ENCODE measurements at places on chromosomes 12 and 14. TPM values are rescaled to one million over a fixed set of nuclear protein-coding genes. Genes with fewer than 3 reads are reported as not detected.

DNA sequence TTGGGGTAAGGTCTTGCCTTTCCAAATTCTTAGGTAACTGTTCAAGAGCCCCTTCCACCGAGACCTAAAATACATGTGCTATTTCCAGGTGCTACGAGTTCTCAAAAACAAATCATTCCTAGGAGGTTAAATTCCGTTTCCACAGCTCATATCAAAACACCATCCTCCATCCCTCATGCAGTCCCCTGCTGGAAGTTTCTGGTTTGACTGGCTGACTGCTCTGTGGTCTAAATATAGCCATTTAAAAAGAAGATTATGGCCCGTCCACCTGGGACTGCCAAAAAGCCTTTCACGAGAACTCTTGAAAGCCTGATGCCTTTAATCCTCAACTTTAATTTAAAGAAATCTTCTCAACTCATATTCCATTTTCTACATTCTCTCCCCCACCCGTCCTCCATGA lies 201.5 kb upstream of the MYL2 start:
- peak; percentile 34 for DNase-seq

DNA sequence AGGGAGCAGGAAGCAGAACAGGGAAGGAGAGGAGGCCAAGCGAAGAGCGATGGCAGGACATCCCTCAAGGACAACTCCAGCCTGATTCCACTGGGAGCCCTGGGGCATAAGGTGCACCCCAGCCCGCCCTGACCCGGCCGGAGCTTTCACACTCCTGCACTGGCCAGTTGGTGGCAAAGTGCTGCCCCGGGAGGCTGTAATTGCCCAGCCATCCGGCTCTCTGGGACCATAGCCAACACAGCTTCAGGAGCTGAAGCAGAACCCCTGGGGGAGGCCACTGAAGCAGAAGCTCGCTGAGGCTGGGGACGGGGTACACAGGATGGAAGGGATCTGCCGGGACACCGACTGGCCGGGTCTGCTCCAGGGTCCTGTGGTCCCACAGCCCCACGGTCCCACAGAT lies 41.9 kb upstream of the BEGAIN start:
- no peak for DNase-seq

DNA sequence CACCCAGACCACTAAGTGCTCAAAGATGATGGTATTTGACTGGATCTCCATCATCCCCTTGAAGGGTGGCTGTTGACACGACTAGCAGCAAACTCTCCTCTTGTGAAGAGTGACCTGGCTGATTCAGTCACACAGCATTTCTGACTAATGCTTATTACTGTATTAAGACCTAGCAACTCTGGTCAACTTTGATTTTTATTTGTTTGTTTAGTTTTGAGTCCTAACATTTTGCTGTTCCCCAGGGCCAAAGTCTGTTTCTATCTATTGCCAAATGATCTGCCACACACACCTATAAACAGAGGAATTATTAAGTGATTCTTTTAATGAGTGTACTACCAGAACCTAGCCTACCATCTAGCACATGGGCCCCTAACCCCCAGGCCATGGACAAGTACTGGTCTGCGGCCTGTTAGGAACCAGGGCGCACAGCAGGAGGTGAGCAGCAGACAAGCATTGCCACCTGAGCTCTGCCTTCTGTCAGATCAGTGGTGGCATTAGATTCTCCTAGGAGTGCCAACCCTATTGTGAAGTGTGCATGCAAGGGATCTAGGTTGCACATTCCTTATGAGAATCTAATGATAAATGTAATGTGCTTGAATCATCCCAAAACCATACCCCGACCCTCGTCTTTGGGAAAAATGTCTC lies 120.0 kb downstream of the RPS6KA5 start:
- no peak for DNase-seq

- peak; percentile 60 for DNase-seq
Measured at GRCh38 chr14:61064856-61065255, 83.8 kb downstream of the SLC38A6 start.

DNA sequence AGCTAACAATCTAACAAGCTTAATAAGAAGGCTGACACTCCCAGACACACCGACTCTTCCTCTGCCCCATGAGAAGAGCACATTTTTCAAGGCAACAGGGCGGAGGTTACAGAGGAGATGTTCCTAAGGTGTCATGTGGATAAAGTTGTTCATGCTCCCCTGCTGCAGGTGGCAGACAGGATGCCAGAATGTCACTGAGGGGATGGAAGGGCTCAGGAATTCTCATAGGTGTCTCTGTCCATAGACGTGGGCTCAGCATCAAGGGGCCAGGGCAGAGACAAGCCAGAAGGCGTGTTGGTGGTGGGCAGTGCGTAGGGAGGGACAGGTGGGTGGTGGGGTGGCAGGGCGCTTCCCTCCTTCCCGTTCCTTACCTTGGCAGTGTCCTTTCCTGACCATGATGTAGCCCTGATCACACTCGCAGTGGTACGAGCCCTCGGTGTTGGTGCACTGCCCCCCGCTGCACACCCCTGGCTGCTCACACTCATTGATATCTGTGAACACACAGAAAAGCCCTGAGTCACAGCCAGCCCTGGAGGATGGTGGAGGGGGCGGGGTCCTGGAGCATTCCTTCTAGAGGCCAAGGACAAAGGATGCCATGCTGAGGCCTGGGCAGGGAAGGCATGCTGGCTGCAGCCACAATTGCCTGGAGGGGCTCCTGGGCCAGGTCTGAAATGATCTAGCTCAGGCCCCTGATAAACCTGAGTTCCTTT lies 23.0 kb downstream of the ISCA2 start:
- DNase-seq = no peak

DNA sequence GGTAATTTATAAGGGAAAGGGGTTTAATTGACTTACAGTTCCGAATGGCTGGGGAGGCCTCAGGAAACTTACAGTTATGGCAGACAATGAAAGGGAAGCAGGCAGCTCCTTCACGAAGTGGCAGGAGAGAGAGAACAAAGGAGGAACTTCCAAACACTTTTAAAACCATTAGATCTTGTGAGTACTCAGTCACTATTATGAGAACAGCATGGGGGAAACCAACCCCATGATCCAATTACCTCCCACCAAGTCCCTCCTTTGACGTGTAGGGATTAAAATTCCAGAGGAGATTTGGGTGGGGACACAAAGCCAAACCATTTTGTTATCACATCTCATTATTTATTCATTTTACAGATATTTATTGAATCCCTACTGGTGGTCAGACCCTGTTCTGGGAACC lies 822.8 kb downstream of the GALC start:
- DNase-seq = no peak

DNA sequence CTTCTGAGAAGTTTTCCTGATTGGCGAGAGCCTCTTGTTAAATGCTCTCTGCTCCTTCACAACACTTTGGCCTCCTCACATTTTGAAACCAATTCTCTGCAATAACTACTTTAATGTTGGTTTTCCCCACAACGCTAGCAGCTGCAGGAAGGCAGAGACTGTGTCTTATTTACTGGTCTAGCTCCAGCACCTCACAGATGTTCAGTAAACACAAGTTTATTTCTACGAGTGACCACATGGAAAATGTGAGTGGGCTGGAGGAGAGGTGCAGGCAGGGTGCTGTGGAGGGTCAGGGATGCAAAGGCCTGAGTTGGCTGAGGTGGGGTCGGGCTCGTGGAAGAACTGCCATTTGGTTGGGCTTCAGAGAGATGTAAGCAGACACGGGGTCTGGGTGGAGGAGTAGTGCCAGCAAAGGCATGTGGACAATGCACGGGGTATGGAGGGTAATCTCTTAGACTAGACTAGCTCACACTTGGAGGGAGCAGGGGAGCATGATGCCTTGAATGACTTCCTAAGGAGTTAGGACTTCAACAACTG lies 117.4 kb upstream of the RTL1 start:
- DNase-seq = no peak

- DNase-seq = no peak
Measured at GRCh38 chr12:121371404-121371803, 19.2 kb upstream of the ANAPC5 start.

- no peak for DNase-seq
Measured at GRCh38 chr14:30725763-30726162, 103.6 kb downstream of the SCFD1 start.

- no peak for DNase-seq
Measured at GRCh38 chr12:33222357-33222756, 217.3 kb downstream of the SYT10 start.

SLC2A14 gene
- polyA plus RNA-seq = 0.25 TPM

GRCh38 chr14:36556811-36557433 lies 25.5 kb downstream of the NKX2-8 start:
- no peak for DNase-seq

BICDL1 gene
- polyA plus RNA-seq = 42.5 TPM

ALDH6A1 gene
- 93.8 TPM for polyA plus RNA-seq

DNA sequence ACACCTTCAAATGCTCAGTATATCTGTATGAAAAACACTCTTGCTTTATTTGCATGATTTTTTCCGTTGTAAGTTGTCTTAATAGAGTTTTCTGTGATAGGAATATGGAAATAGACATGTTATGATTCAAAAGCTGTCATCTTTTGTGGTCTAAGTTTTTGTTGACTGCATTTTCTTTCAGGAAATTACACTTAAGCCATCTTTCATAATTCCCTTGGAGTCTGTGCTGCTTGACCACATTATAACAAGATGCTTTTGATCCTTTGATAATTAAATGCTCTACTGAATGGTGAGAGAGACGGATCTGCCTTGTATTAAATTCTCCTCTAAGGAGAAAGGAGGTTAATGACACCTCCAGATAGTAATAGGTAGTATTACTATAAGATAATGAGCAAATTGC lies 272.8 kb upstream of the DAAM1 start:
- no peak for DNase-seq

DNA sequence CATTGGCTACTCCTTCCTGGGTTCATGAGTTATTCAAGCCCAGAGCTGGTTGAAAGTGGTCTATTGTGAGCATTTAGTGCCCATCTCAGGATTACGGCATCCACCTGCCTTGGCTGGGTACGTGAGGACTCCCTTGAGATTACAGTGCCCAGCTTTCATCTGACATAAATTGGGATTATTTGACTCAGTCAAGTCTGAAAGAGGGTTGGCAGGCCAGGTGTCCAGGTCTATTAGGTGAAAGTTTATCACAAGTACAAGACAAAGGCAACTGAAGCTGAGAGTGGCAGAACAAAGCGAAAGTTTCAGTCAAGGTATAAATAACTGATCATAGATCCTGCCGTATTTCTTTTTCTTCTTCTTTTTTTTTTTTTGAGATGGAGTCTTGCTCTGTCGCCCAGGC lies 84.6 kb upstream of the ATF7IP start:
- DNase-seq = no peak

GPR68 gene
- polyA plus RNA-seq = 3.8 TPM

GRCh38 chr14:57486767-57487379 lies 6.8 kb downstream of the CCDC198 start:
- no peak for DNase-seq

GRCh38 chr14:80996049-80996901 lies 40.9 kb downstream of the TSHR start:
- peak; percentile 49 for DNase-seq

- DNase-seq = no peak
Measured at GRCh38 chr14:64683264-64683663, 21.0 kb upstream of the PLEKHG3 start.

DNA sequence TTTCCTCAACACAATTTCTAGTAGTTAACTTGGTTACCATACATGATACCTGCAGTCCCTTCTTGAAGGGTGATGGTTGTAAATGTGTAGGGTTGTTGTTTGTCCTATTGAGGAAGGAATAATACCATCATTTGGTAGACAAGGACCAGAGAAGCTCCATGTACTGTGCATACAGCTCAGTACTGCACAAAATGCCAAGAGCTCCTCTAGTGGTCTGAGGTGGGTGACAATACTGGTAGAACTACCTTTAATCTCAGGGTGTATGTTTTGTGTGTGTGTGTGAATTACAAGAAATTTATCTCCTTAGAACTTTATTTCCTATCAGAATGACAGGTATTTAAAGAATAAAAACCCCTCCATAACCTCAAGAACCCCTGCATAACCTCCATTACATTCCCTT lies 575.3 kb downstream of the TMTC2 start:
- no peak for DNase-seq

INSM2 gene
- polyA plus RNA-seq = not detected

CISTR gene
- not detected for polyA plus RNA-seq

DNA sequence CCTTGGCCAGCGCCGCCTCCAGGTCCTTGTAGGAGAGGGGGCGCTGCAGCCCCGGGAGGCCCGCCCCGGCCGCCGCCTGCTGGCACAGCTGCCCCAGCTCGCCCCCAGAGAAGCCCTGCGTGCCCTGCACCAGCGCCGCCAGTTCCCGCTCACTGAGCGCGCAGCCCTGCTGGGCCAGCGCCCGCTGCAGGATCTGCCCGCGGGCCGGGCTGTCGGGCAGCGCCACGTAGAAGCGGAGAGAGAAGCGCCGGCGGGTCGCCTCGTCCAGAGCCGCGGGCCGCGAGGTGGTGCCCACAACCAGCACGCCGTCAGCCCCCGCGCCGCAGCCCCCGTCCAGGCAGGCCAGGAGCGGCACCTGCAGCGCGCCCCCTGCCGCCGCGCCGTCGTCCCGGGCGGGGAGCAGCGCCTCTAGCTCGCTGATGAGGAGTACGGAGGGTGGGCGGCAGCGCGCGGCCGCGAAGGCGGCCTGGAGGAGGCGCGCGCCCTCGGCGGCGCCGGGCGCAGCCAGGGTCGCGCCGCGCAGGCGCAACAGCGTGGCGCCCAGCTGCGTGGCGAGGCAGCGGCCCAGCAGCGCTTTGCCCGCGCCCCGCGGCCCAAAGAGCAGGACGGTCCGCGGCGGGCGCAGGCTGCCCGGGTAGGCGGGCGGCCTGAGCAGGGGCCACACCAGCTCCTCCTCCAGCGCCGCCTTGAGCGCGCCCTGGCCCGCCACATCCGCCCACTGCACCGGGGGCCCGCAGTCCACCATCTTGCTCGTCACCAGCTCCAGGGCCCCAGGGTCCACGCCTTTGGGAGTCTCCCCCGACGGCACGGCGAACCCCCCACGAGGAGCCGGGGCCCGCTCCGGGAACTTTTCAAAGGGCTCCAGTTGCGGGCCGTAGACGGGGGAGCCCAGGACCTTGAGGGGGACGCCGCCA lies 27.7 kb downstream of the FIGNL2 start:
- DNase-seq = peak; percentile 76

DEGS2 gene
- polyA plus RNA-seq = 10.4 TPM

DNA sequence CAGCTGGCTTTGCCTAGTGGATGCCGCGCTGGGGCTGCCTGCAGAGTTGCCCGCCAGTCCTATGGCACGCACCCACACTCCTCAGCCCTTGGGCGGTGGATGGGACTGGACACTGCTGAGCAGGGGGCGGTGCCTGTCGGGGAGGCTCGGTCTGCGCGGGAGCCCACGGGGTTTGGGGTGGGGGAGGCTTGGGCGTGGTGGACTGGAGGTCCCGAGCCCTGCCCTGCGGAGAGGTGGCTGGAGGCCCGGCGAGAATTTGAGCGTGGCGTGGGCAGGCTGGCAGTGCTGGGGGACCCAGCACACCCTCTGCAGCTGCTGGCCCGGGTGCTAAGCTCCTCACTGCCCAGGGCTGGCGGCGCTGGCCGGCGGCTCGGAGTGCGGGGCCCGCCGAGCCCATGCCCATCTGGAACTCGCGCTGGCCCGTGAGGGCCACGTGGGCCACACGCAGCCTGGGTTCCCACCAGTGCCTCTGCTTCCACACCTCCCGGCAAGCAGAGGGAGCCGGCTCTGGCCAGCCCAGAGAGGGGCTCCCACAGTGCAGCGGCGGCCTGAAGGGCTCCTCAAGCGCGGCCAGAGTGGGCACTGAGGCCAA lies 68.1 kb downstream of the ETNK1 start:
- DNase-seq = no peak

GRCh38 chr12:48419116-48419935 lies 53.0 kb upstream of the ANP32D start:
- no peak for DNase-seq

GPR132 gene
- polyA plus RNA-seq = 0.71 TPM

GRCh38 chr12:82867762-82868500 lies 181.2 kb downstream of the TMTC2 start:
- DNase-seq = no peak

Measured in renal pelvis (tissue), 12 donors.